Endodermal cell (in vitro differentiated cells): ENCODE measurements at places on chromosomes 2 and 18.

- H3K27ac ChIP-seq, result no peak overlapping the region
- no peak overlapping the region for H3K4me3 ChIP-seq
- H3K36me3 ChIP-seq, result no peaks in the 10 kb centered on the region
- DNase-seq, result no peak
- no peaks in the 10 kb centered on the region for H3K27me3 ChIP-seq
Observed at GRCh38 chr2:162509288-162509968, 165.5 kb downstream of the GCA start.

GRCh38 chr18:60549338-60549960 lies 176.9 kb upstream of the MC4R start:
- no peaks in the 10 kb centered on the region for H3K27me3 ChIP-seq
- H3K27ac ChIP-seq, result no peak overlapping the region
- no peaks in the 10 kb centered on the region for H3K36me3 ChIP-seq
- H3K4me3 ChIP-seq, result no peak overlapping the region
- DNase-seq, result peak; percentile 53

- no peak for DNase-seq
- no peak overlapping the region for H3K27ac ChIP-seq
- no peak overlapping the region for H3K4me3 ChIP-seq
- H3K4me1 ChIP-seq, result no peaks in the 10 kb centered on the region
- H3K27me3 ChIP-seq, result no peaks in the 10 kb centered on the region
Observed at GRCh38 chr18:75116809-75117208, 92.1 kb downstream of the PTGR3 start.

DNA sequence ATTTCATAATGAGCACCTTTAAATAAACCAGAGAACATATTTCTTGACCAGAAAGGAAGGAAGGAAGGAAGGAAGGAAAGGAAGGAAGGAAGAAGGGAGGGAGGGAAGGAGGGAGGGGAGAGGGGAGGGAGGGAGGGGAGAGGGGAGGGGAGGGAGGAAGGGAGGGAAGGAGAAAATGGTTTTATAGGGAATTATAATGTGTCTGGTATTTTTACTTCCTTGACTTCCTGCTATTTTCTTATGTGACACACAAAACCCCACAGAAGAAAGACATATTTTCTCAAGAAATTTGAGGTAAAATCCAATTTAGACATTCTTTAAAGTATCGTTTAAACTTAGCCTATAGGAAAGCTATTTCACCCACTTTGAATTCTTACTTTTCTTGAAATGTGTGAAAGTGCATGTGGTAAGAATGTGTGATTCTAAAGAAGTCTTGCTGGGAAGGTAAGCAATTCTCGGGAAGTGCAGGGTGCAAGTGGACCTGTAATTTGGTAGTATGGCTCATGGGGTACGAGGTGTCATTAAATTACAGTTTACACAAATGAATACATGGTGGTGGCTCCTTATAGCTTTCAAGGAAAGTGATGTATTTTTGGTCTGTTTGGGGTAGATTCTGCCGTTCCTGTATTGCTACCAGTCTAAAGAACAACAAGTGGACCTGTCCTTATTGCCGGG lies 18.0 kb downstream of the RNF125 start:
- no peak for DNase-seq
- H3K27me3 ChIP-seq, result no peaks in the 10 kb centered on the region
- H3K4me3 ChIP-seq, result no peak overlapping the region
- no peak overlapping the region for H3K27ac ChIP-seq

DNA sequence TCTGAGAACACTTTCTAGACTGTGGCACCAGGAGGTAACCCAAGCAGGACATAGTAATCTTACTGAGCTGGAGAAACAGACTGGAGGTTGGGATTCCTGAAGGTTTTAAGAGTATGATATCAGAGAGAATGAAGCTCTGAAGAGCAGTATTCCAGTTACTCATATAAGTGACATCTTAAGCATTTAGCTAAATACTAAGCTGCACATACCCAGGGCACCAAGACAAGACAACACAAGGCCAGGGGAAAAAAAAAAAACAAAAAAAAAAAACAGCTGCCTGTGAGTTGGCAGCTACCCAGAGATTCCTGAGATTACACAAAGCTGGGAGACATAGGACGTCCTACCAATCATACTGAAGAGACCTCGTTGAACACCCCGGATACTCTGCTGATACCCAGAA lies 175.8 kb downstream of the SRBD1 start:
- no peaks in the 10 kb centered on the region for H3K4me1 ChIP-seq
- no peak for DNase-seq
- no peak overlapping the region for H3K27ac ChIP-seq
- H3K36me3 ChIP-seq, result peaks cover 9% of the 10 kb centered on the region

DNA sequence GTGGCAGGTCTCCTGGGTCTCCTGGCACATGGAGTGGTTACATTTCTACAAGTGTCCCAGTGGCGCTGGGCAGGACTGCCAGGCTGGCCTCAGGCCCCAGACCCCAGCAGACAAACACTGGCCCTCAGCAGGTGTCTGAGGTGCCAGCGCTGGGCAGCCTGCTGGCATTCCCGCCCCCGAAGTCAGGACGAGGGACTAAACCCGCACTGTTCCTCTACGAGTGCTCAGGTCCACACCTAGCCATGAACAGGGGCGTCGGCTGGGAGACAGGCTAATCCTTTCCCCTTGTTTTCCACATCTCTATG lies 12.8 kb downstream of the SNED1 start:
- H3K36me3 ChIP-seq, result no peaks in the 10 kb centered on the region
- H3K27me3 ChIP-seq, result no peaks in the 10 kb centered on the region
- no peak overlapping the region for H3K27ac ChIP-seq
- peak; percentile 35 for DNase-seq

DNA sequence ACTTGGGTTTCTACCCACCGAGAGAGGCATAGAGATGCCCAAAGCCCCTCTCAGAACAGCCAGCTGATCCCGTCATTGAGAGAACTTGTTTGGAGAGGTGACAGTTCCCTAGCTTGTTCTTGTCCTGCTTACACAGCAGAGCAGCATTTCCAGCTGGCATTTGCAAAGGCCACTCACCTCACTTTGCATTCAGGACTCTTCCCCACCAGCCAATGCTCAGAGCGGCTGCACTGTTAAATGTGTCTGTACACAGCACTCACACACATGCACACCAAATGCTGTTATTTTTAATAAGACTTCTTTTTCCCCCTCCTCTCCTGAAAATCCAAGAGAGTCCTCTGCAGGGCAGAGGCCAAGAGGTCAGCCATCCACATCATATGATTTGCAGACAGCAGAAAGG lies 104.6 kb upstream of the SLC14A2 start:
- no peaks in the 10 kb centered on the region for H3K36me3 ChIP-seq
- no peaks in the 10 kb centered on the region for H3K27me3 ChIP-seq
- DNase-seq, result no peak
